Activated CD4-positive, alpha-beta T cell treated with anti-CD3 and anti-CD28 coated beads for 36 hours (primary cell): ENCODE measurements at places on chromosomes 4 and X.

DNA sequence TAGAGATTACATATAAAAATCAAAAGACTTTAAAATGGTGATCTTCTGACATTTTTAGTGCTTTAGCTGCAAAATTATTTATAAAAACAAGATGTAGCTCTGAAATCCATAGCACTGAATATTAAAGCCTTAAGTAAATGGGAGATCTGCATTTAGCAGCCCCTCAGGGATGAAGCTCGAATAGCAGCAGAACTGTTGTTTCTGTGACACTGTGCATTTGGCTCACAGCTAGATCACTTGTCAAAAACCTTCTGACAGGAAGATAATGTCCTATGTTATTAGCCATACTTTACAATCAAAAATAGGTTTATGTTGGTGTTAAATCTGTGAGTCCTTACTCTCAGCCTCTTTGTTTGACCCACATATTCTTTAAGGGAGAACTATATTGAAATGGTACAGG, 14.1 kb upstream of the PYURF start:
- no peak for DNase-seq

DNA sequence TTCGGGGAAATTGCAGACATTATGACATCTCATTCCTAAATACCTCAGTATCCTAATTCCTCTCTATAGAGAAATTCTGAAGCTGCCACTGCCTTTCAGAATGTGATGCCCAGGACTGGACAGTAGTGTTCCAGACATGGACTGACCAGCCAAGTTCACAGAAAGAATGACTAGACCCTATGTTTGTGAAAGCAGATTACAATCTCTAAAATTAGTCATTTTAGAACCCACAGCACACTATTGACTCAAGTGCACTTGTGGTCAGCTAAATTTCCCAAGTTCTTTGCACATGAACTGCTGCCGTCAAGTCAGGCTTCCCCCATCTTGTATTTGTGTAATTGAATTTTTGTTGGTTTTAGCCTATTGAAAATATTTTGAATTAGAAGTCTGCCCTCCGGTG, 81.0 kb upstream of the ESX1 start:
- DNase-seq: no peak

DNA sequence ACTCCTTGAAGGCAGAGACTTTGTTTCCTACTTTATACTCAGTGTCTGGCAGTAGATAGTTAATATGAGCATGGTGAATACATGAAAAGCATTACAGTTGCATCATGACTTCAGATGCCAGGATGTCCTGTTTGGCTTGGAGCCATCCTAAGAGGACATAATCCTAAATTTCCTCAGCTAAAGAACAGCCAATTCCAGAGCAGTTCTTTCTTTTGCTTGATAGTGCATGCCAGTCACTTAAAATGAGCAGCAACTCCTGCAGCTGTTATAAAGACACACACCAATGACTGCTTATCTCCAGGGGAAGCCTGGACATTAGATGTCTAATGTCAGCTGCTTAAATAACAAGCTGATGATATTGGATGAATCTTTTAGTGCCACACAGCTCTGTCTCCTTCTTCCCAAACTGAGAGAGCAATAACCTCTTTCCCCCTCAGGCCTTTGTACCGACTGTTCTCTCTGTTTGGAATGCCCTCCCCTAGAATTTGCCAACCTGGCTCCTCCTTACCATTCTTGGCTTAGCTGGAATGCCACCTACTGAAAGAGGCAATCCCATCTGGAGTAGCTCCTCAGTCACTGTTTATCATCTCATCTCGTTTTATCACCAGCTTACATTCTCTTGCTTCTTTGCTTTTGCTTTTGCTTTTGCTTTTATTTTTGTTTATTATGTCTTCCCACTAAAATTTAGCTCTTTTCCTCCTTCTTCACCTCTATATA, 100.8 kb upstream of the USP38 start:
- DNase-seq: no peak

DNA sequence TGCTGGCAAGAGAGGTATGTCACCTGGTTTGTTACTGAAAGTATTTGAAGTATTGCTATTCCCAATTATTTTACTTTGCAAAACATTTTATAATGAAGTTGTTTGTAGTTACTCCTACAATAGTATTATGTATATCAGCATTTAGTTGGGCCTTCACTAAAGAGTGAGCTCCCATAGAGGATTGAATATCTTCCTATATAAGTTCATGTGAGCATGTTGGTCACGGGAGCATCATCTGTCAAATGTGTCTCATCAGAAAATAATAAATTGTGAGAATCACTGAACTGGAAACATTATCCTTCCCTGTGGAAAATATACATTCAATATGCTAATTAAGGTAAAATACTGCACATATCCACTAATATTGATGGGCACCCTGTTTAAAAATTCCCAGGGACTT, 360.1 kb upstream of the ADGRL3 start:
- no peak for DNase-seq

DNA sequence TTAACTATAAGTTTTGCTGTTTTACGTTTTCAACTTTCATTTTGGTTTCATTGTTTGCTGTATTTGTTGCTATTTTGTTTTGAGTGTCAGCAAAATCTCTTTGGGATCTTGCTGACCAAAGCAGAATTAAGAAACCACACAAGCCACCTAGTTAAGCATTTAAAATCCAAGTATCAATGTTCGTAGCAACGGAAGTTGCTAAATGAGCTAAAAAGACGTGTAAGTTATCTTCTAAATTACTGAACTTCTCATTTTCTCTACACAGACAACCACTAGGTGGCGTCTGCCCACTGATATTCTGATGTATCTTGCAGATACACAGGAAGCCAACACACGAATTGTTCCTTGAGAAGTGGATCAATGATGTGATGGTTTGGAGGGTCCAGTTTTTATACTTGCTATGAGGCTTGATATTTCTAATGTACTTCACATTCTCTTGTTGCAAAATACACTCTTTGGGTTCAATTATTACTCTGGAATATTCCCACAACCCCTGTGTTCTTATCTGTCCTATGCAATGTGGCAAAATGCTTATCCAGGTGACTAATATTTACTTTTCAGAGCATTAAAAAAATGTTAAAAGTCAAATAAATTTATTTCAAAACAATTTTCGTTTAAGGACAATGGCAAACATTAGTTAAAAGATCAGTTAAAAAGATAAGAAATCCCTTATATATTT, 250.5 kb downstream of the TECRL start:
- peak; percentile 74 for DNase-seq

- no peak for DNase-seq
Observed at GRCh38 chr4:121526509-121526908, 145.7 kb upstream of the QRFPR start.

DNA sequence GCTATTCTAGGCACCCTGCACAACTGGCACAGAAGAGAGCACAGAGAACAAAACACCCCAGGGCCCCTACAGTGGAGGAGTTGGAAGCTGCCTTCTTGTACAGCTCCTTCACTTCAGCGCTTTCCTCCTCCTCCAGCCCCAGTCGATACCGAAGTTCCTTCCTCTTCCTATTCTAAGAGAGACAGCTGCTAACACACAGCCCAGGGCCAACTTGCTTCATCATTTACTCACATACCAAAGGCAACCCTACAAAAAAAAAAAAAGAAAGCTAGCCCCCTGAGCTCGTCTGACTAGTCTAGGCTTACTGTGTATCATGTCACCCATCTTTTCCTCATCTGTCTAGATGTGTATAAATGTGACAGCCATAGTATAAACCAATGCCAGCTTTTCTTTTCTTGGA, 64.5 kb downstream of the MID1 start:
- no peak for DNase-seq

GRCh38 chr4:147078362-147078761, 132.7 kb upstream of the TTC29 start:
- no peak for DNase-seq

DNA sequence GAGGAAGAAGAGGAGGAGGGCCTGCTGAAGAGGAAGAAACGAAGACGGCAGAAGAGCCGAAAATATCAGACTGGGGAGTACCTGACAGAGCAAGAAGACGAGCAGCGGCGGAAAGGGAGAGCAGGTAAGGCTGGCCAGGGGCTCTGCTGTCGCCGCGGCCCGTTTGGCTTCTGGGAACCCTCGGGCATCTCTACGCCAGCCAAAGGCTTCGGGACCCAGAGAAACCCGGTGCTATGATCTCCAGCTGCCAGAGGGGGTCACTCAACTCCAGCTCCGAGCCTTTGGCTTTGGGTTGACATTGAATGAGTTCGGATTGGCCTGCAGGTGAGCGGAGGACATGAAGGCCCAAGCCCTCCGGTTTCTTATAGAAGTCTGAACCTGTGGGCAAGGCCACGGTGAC, 42.8 kb downstream of the BCORL1 start:
- DNase-seq: no peak

DNA sequence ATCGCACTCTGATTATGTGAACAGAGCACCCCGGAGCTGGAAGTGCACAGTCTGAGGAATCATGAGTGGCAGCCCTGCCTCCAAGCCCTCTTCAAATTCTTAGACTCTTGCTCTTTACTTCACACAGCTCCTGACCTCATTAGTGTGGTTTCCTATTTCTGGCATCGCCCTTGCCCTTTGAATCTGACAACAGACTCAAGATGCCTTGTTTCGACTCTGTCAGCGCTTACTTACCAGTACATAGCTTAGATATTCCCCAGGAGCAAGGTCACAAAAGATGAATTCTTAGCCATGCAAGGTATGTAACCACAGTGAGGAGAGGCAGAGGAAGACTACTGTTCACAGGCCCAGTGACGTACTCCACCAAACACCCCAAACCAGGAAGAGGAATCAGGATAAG, 167.2 kb downstream of the KDR start:
- DNase-seq: no peak

GRCh38 chrX:97846718-97847237, 963.1 kb downstream of the RPA4 start:
- no peak for DNase-seq

GRCh38 chr4:143375326-143376073, 38.8 kb downstream of the GAB1 start:
- peak; percentile 33 for DNase-seq

DNA sequence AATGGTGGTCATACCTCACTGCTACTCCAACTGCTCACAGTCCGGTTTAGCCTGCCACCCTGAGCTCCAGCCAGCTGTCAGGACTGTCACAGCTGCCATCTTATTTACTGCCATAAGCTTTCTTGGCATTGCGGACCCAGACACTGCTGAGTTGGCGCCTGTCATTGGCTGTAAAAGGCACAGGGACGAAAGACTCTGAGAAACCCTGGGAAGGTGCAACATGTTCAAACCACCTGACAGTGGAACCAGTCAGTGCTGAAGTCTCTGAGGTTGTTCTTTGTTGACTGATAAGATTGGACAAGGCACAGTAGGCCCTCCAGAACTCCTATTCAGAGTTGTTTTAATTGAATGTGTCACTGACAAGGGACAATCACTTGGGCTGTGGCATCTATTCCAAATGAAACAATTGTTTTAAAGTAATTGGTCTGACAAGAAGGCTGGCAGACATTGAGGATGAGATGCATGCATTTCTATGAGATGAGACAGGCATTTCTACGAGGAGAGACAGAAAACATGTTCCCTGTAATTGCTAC, 927.8 kb downstream of the STPG2 start:
- DNase-seq: no peak

- DNase-seq: no peak
Observed at GRCh38 chr4:69120870-69121269, 24.6 kb downstream of the UGT2B7 start.

DNA sequence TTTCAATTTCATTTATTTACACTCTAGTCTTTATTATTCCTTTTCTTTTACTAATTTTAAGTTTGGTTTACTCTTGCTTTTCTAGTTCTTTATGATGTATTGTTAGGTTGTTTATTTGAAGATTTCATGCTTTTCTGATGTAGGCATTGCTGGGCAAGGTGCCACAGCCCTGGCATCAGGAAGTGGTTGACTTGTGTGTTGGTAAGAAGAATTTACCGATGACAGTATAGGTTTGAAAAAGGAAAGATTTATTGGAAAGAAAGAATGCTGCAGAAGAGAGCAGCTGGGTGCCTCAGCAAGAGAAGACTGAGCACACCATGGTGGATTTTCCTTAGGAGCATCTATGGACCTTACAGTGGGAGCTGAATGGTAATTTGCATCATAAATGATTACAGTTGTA, 153.2 kb downstream of the KLF8 start:
- no peak for DNase-seq

DNA sequence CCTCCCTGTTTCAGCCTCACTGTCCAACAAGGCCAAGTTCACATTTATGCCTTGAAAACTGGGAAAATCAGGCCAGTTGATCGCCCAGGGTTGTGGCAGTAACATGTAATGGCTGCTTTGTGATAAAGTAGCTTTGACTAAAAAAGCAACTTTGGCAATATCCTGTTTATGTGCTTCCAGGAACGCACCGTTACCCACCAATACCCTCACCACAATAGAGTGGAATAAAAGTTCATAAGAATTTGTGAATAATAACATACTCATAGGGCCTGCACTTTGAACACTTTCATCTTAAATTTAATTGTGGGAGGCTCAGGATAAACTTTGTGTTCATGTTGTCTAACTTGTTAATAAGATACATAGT, 80.7 kb upstream of the MAML3 start:
- DNase-seq: peak; percentile 31
